ENCODE measurements at places on chromosomes 6 and 20. TPM values are rescaled to one million over a fixed set of nuclear protein-coding genes. Genes with fewer than 3 reads are reported as not detected.

DNA sequence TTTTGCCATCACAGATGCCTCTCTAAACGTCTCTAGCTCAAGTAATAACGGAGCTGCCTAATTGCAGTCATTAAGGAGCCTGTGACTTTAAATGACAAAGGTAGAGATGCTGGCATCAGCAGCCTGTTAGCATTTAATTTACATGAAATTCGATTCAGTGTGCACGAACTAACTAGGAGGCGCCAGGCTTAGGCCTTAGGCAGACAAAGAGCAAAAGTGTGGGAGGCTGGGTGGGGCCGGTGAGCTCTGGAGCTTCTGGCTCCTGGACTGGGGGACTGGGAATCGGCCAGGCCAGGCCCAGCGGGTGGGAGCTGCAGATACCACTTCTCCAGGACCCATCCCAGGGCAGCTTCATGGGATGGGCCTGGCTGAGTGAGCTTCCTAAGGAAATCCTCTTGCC, 170.0 kb upstream of the AGPAT4 start:
- no peaks in the 10 kb centered on the region for H3K36me3 ChIP-seq
- H3K27me3 ChIP-seq: peaks cover 4% of the 10 kb centered on the region
- DNase-seq: no peak
- no peak overlapping the region for H3K4me3 ChIP-seq

GRCh38 chr20:17651760-17652388, 30.2 kb downstream of the RRBP1 start:
- peaks cover 7% of the 10 kb centered on the region for H3K36me3 ChIP-seq
- no peak for DNase-seq
- H3K27me3 ChIP-seq: no peaks in the 10 kb centered on the region
- no peak overlapping the region for H3K4me3 ChIP-seq
- peaks cover 28% of the 10 kb centered on the region for H3K4me1 ChIP-seq

DNA sequence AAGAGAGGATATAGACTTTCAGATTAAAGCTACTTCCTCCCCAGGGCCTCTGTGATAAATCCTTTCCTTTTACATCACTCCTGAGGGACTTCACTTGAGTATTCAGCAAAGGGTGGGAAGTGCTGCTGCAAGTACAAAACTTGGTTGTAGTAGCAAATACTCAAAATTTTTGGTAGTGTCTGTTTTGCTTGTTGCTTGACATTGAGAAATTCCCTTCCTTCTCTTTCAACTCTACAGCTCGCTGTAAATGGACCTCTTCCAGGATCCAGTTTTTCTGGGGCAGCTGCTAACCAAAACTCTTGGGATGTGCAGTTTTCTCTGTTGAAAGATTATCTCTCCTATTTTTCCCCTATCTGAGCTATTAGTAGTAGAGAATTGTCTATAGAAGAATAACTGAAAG, 472.0 kb downstream of the CD109 start:
- no peaks in the 10 kb centered on the region for H3K27me3 ChIP-seq
- DNase-seq: no peak
- H3K27ac ChIP-seq: no peak overlapping the region
- H3K4me3 ChIP-seq: no peak overlapping the region

DNA sequence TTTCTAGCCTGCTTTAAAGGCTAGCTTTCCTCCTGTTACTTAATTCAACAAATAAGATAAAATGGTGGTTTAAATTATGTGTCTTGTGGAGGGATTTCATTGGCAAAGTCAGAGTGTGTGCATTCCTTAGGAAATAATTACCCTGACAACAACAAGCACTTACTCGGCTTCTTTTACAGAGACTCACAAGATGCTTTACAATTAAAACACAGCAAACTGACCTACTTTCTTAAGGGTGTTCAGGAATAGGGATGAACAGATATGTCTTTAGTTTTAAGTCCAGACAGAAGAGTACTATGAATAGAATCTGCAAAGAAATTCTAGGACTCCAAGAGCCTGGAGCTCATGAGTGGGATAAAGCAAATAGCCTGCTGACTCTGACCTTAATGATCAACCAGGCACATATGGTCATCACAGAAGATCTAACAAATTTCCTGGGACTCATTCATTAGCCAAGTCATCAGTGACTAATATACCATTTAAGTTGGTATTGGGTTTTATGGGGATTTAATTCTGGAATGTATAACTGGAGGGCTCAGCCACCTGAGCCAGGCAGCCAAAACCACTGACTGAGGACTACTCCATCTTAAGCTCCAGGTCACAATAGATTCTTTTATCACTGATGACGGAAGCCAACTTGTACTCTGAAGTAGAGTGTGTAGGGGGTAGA, 161.8 kb upstream of the RIMS1 start:
- H3K36me3 ChIP-seq: no peaks in the 10 kb centered on the region
- H3K27ac ChIP-seq: no peak overlapping the region
- no peaks in the 10 kb centered on the region for H3K27me3 ChIP-seq

DNA sequence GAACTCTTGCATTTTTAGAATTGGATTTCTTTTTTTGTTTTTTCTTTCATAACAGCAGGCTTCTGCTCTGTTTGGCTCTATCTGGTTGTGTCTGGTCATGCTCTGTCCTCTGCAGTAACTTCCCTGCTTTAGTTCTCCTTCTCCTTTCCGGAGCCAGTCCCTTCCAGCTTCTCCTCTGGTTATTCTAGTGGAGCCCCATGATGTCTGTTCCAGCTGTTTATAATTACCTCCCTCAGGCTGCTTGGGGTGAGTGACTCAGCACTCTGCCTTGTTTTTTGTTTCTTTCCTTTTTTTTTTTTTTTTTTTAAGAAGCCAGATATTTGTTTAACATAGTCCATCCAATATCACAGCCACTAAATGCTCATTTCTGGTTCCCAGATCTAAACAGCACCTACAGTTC, 409.6 kb downstream of the MAFB start:
- H3K27me3 ChIP-seq: peaks cover 8% of the 10 kb centered on the region
- H3K4me1 ChIP-seq: no peaks in the 10 kb centered on the region
- H3K4me3 ChIP-seq: no peak overlapping the region
- no peaks in the 10 kb centered on the region for H3K36me3 ChIP-seq

- H3K36me3 ChIP-seq: no peaks in the 10 kb centered on the region
- H3K4me1 ChIP-seq: no peaks in the 10 kb centered on the region
- H3K27ac ChIP-seq: no peak overlapping the region
- no peak overlapping the region for H3K4me3 ChIP-seq
These were observed 455.0 kb downstream of the RFPL4B start for GRCh38 chr6:112802144-112802543.

- H3K27ac ChIP-seq: no peak overlapping the region
- DNase-seq: no peak
- H3K27me3 ChIP-seq: peaks cover 19% of the 10 kb centered on the region
- H3K4me1 ChIP-seq: peaks cover 17% of the 10 kb centered on the region
- H3K36me3 ChIP-seq: no peaks in the 10 kb centered on the region
These were observed 178.7 kb downstream of the TAF4 start for GRCh38 chr20:61886721-61887595.

GRCh38 chr6:73942592-73943186, 246.7 kb downstream of the CD109 start:
- H3K27ac ChIP-seq: no peak overlapping the region
- no peak overlapping the region for H3K4me3 ChIP-seq
- H3K36me3 ChIP-seq: no peaks in the 10 kb centered on the region
- H3K27me3 ChIP-seq: no peaks in the 10 kb centered on the region
- no peak for DNase-seq

The PAQR8 gene
- 4.1 TPM for total RNA-seq

The WFDC2 gene
- total RNA-seq: not detected

The TPMT gene
- total RNA-seq: 14.7 TPM

The MEP1A gene
- total RNA-seq: not detected

The SNRPB2 gene
- 80.2 TPM for total RNA-seq

Measured in natural killer cell treated with Interleukin-12 subunit alpha and Interleukin-12 subunit beta and Interleukin-15 and Interleukin-18, amount 100 ng/mL, for 72 hours (primary cell).